ENCODE measurements at places on chromosomes 12 and 14. TPM values are rescaled to one million over a fixed set of nuclear protein-coding genes. Genes with fewer than 3 reads are reported as not detected.

Gene NRIP2
- total RNA-seq, result 10.5 TPM

- no peak for DNase-seq
Observed at GRCh38 chr14:42174357-42174756, 567.7 kb downstream of the LRFN5 start.

DNA sequence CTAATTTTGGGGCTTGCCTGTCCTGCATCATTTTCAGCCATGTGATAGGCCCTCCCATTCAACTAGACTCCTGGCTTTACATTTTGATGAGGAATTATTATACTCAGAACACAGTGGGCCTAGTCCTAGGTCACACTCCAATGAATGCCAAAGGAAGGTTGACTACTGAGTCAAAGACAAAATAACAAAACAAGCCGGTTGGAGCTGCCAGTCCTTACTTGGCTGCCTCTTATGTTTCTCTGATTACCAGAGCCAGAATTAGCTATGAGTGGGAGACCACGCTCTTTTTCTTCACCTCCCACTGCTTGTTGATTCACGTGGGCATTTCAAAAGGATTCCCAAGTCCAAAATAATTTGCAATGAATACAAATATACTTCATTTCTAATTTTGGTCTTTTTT lies 78.1 kb upstream of the USP44 start:
- no peak for DNase-seq

- DNase-seq, result no peak
Observed at GRCh38 chr12:131454418-131455217, 256.3 kb upstream of the SFSWAP start.
